ENCODE measurements at places on chromosomes 7 and 10.

GRCh38 chr7:134255814-134256213, 60.9 kb downstream of the SLC35B4 start:
- DNase-seq, result no peak

GRCh38 chr7:117929237-117929636, 56.0 kb upstream of the CTTNBP2 start:
- DNase-seq, result no peak

DNA sequence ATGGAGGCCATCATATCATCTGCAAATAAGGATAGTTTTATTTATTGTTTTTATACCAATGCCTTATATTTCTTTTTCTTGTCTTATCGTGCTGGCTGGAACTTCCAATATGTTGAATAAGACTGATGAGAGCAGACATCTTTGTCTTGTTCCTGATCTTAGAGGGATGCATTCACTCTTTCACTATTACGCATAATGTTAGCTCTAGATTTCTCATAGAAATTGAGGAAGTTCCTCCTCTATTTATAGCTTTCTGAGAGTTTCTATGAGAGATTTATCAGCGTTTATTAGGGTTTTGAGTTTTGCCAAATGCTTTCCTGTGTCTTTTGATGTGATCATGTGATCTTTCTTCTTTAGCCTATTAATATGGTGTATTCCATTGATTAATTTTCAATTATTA, 49.3 kb downstream of the COL28A1 start:
- no peak for DNase-seq

DNA sequence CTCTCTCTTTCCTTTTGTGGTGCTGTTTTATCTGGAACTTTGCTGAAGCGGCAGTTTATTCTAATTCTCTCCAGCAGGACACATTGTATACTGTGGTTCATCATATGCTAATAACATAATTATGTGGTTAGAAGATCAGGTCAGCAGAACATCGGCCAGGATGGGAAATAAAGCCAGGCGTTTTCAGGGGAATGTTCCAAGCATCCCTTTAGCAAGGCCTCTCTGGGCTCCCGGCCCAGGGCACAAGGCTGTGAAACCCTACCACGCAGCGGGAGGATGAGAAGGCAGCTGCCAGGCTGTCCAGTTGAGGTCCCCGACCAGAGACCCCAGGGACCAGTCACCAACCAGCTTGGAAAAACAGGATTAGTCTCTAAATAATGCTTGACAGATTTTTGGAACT, 112.2 kb upstream of the GALNT17 start:
- no peak for DNase-seq

DNA sequence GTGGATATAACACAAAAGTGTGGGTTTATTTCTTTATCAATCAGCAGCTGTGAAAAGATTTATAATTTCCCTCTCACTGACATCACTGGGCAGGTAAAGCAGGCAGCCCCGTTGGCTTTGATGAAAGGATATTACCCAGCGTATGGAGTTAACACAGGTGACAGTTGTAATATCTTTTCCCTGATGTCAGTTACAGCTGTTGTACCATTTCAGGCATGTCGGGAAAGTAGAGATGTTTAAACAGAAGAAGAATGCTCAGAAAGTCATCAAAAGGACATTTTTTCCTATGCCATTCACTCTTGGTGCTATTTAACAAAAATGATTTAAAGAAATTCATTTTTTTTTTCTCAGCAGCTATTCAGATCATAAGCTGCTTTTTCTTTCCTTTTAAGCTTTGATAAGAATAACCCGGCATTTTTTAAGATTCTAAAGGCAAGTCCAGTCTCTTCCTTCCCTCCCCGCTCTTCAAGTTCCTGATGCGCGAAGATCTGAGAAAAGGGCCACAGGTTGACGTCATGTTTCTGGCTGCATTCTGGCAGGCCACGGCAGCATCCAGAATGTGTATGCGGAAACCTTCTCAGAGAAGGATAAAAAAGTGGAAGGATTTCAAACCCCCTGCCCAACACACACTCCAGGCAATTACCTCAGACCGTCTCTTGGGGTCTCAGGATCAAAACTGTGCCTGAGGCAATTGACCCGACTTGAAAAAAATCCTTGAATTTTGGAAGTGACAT, 32.5 kb upstream of the ADAM12 start:
- DNase-seq, result no peak

DNA sequence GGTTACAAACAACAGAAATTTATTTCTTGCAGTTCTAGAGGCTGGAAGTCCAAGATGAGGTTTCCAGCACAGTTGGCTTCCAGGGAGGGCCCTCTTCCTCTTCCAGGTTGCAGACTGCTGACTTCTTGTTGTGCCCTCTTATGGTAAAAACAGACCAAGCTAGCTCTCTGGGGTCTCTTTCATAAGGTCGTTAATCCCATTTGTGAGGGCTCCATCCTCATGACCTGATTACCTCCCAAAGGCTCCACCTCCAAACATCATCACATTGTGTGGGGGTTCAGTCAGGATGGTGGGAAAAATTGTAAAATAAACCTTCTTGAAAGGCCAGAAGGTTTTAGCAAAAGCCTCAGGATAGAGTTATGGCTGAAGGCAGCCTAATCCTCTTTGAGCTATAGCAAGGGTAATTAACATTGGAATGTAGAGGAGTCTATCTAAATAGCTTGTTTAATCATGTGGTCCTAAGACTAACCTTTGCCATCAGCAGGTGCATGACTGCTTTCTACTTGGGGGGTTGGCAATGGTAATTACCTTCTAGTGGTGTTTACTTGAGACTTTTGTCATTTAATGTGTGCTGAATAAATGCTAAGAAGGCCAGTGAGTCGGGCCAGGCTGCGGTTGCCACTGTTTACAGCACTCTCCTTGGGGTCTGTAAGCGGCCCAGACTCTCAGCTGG, 80.8 kb downstream of the PPP1R17 start:
- no peak for DNase-seq

DNA sequence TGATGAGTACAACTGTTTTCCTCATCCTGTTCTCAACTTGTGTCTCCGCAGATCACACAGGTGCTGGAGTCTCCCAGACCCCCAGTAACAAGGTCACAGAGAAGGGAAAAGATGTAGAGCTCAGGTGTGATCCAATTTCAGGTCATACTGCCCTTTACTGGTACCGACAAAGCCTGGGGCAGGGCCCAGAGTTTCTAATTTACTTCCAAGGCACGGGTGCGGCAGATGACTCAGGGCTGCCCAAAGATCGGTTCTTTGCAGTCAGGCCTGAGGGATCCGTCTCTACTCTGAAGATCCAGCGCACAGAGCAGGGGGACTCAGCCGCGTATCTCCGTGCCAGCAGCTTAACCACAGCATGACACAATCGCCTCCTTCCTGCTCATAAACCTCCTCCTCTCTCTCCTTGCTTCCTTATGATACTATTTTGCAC, 126.7 kb upstream of the PRSS58 start:
- no peak for DNase-seq

- no peak for DNase-seq
These were observed 74.2 kb downstream of the EEPD1 start for GRCh38 chr7:36227223-36227622.

DNA sequence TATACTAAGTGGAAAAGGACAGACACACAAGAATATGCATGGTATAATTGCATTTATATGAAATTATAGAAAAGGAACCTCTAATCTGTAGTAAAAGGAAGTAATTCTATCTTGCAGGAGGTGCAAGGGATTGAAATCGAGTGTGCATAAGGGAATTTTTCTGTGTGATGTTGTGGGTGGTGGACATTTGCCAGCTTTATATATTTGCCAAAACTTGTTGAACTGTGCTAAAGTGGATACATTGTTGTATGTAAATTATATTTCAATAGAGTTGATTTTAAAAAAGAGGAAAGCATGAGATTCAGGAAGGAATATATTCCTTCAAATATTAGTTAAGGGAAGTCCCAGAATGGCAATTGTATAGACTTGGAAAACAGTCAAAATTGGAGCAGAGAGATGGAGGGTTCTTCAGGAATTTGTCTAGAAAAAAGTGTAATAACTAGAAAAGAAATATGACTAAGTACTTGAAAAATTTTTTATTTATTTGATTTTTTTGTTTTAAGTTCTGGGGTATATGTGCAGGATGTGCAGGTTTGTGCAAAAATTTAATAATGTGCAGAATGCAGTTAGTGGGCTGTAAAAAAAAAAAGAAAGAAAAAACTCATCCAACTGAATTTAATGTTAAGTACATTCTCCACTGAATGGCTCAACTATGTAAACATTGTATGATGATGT, 96.1 kb downstream of the ARL4A start:
- DNase-seq, result no peak

- DNase-seq, result no peak
These were observed 60.0 kb upstream of the LRGUK start for GRCh38 chr7:134067164-134067563.

DNA sequence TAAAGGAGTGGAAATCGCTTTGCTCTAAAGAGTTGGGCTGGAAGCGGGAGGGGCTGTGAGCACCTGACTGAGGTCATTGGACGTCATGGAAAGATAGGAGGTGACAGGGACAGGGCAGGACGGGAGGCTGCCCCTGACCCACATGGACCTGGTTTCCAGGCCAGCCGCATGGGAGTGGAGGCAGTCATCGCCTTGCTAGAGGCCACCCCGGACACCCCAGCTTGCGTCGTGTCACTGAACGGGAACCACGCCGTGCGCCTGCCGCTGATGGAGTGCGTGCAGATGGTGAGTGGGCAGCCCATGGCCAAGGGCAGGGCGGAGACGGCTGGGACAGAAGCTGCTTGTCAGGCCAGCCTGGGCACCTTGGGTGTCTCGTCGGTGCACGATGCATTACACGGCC, 41.8 kb downstream of the PFKP start:
- DNase-seq, result no peak

All from stimulated activated CD4-positive, alpha-beta T cell treated with anti-CD3 and anti-CD28 coated beads, Interleukin-1b, Interleukin-23, amount 100 ng/mL, for 24 hours (primary cell).